ENCODE measurements at places on chromosomes 2 and 18.
A peak's percentile ranks its signal among the peaks of the same experiment; 100 is the strongest.

DNA sequence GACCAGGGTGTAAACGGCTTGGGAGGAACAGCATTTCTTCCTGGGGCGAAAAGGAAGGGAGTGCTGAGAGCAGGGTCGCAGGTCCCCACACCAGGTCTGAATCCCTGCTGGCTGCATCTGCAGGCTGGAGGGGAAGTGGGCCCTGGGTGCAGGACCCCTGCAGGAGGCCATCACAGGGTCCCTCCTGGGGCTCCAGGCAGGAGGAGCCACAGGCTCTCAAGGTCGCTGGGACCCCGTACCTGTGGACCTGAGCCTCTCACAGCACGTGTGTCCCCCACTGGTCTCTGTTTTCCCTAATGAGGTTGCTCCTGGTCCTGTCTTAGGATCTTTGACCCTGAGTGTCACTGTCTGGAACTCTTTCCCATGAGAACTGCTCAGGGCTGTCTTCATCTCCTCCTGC lies 147.8 kb upstream of the ZNF236 start:
- no peak for DNase-seq

GRCh38 chr2:10407432-10407831 lies 40.7 kb downstream of the ODC1 start:
- DNase-seq: no peak

GRCh38 chr18:35410561-35410960 lies 33.4 kb upstream of the ZNF396 start:
- no peak for DNase-seq

- no peak for DNase-seq
These were observed 54.5 kb downstream of the ZDBF2 start for GRCh38 chr2:206328974-206329373.

DNA sequence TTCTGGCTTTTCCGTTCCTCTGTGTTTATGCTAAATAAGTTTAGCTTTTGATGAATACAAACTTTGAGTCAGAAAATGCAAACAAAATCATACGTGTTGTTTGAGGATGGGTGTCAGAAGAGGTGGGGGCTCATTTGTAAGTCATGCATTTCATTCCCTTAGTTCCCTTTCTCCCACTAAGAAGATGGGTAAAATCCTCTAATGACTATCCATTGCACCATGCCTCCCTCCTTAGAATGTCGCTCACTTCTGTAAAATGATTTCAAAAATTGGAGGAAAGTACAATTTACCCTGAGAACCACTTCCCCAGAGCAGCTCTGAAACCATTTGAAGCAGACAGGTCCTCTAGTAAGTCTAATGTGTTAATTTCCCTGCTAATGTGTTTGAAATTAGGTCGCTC lies 629.6 kb upstream of the VRK2 start:
- no peak for DNase-seq

GRCh38 chr2:50606145-50606544 lies 425.8 kb downstream of the NRXN1 start:
- no peak for DNase-seq

GRCh38 chr18:45073556-45073955 lies 392.9 kb downstream of the SETBP1 start:
- no peak for DNase-seq

GRCh38 chr2:227480528-227480927 lies 8.6 kb downstream of the AGFG1 start:
- no peak for DNase-seq

GRCh38 chr2:161063157-161063945 lies 96.9 kb upstream of the TANK start:
- DNase-seq: peak; percentile 40

- DNase-seq: no peak
These were observed 12.8 kb downstream of the FARSB start for GRCh38 chr2:222643134-222643533.

DNA sequence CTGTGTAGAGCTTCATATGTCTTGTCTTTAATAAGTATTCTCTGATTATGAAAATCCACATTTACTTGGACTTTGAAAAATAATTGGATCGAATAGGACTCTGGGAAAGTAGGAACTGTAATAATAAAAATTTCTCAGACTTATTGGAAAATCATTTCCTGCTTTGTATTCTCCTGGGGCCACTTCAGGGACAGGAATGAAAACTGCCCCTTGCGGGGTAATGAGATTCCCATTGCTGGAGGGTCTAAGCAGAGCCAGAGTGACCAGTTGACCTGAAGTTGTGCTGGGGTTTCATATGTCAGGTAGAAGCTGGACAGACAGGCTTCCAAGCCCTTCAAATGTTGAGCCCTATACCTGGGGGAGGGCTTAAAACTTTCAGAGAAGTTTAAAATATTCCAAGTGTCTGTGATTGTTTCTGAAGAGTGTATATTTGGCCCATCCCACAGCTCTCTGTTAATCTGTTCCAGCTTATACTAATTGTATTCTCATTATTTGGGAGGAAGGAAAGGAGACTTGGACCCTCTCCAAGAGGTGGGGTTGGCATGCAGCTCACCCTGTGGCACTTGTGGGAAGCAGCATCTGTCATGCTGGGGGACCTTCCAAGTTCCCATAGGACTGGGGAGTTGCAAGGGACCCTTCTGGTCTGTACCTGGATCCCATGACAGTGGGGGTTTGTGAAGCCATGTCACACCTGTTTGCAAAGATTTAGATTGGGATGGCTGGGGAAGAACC lies 268.7 kb upstream of the ATP5MC3 start:
- no peak for DNase-seq

GRCh38 chr18:36394486-36394885 lies 97.0 kb downstream of the FHOD3 start:
- DNase-seq: no peak

DNA sequence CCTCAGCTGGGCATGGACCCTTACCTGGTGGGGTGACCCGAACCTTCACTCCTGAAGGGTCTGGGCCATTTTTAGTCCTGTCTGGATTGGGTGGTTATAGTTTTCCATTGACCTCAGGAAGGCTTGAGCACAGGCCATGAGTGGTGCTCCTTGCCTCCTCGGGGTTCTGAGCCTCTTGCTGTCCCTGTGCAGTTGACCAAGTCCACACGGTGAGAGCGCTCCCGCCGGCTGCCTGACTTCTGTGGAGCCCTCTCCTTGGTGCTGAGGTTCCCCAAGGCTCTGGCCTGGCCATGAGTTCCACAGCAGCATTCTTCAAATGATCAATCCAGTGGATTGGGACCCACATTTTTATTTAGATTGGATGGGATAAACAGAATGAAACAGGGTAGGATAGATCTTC lies 159.5 kb downstream of the SEPTIN10 start:
- no peak for DNase-seq

- no peak for DNase-seq
These were observed 84.5 kb upstream of the SLC1A4 start for GRCh38 chr2:64904413-64905329.

GRCh38 chr2:46377101-46377581 lies 79.9 kb downstream of the EPAS1 start:
- no peak for DNase-seq

- no peak for DNase-seq
These were observed 10.0 kb downstream of the TCF4 start for GRCh38 chr18:55577812-55578539.

DNA sequence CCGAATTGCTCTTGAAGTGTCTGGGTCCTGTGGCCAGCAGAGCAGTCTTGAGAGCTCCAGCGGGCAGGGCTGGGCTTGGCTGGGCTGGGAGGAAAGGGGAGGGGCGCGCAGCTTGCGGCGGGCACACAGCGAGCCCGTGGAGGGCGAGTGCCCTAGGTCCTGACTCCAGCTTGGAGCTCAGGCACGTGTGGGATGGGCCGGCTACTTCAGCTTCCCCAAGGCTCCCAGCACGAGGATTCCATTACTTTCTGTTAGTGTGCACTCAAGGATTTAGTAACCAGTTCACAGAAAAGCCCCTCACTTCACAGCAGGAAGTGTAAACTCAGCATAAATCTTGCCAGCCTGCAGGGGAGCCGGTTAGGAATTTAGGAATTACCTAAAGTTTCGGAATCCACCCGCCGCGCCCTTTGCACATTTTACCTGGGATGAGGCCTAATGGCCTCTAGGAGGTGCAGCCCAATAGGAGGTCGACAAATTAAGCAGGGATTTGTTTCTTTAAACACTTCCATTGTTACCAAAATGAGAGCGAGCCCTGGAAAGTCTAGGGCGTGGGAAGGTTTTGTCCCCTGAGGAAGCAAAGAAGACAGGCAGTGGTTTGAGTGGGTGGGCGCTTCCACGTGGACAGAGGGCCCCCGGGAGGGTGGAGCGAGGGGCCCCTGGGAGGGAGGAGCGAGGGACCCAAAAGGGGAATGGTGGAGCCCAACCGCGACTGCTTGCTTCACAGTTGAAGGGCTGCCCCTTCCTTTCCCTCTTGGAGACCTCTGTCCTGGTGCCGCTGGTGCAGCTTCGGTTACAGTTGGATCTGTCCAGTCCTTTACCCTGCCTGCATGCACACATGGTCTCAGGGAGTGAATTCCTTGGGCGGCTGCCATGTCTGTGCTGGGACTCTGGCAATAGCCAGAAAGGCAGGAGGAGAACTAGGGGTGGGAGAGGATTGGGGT lies 93.3 kb downstream of the CTAGE1 start:
- DNase-seq: no peak

DNA sequence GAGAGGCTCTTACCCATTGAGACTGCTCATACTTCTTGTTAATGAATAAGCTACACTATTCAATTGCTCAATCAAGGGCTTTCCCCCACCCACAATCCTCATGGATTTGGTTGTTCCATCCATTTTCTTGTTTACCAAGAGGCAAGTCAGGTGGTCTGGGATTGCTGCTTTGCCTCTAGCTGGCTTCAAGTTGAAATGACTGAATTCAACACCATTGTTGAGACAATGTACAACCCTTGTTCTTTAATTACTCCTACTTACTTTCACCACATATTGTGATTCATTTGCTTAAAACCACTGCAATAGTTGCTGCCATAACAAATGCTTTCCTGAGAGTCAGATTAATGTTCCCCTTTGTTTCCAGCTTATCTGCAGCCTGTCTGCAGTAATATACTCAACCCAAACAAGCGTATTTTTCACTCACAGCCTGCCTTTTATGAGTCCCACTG lies 532.2 kb downstream of the RIT2 start:
- DNase-seq: no peak

- no peak for DNase-seq
These were observed 154.3 kb downstream of the PTGR3 start for GRCh38 chr18:75054611-75055010.

DNA sequence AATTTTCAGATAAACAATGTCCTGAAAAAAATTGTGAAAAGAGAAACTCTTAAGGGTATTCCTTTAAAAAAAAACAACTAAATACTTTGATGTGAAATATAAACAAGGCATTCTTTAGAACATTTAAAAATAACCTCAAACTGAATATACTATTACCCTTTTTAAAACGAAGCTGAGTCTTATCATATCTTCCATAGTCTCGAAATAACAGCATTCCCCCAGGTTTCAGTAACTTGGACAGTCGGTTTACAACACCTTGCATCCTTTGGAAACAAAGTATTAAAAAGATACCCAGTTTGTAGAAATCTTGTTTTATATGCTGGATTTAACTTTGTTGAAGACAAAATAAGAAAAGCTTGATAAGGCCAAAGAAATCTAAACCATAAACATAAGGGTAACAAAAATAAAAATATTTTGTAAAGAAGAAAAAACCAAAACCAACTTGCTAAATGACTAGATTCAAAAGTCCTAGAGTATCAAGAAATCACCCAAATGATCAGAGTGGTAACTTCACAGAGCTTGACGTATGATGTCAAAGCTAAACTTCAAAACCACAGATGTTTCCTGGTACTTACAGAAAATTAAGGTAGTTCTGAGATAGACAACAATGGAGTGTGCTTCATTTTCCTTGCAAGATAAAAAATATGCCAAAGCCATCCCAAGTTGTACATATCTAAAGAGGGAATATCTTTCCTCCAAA lies 107.8 kb downstream of the METTL8 start:
- no peak for DNase-seq

DNA sequence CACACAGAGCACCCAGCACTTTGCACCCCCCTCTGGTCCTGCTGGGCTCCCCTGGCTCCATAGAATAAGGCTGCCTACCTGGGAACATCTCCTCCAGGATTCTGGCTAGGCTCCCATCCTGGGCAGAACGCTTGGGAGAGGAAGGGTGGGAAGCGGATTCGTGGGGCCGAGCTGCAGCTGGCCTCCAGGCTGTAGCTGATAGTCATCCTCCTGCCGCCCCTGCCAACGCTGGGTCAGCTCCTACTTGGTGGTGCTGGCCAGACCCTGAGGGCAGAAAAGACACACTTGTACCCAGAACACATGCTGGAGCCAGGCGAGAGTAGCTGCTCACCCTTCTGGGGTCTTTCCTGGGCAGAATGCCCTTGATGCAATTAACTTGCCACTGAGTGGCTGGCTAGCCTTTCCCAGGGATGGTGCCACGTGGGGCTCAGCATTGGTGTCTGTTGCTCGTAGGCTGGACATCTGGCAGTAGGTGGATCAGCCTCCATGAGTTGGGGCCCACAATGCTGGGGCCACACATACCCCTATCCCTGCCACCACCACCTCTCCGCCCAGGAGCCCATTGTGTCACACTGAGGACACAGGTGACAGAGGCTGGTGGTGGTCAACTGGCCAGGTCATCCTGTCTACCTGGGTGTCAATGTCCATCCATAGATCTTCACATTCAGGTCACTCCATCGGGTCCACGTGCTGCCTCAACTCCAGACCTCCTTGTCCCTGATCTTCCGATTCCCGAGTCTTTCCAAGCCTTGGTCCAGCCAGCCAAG lies 112.8 kb downstream of the NDUFA10 start:
- DNase-seq: no peak

GRCh38 chr18:55287149-55287806 lies 300.7 kb downstream of the TCF4 start:
- DNase-seq: no peak

- DNase-seq: no peak
These were observed 292.1 kb downstream of the RDH14 start for GRCh38 chr2:18268400-18268799.

- no peak for DNase-seq
These were observed 5.5 kb upstream of the ID2 start for GRCh38 chr2:8676191-8676920.

DNA sequence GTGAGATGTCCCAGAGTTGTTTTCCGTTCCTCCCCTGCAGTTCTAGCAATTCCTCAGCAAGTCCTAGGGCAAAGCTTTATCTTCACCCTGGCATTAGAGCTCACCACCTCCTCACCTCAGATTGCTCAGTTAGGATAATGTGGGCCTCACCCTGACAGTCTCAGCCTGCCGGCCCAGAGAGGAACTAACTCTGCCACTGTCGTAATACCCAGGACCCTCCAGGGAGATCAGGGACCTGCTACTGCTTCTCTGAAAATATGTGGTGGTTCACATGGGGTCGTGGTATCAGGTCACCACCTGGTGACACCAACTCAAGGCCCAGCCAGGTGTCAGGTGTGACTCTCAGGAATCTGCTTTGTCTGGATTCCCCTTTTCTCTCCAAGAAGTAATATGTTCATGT lies 120.7 kb downstream of the FEZ2 start:
- no peak for DNase-seq

- no peak for DNase-seq
These were observed 68.2 kb downstream of the ZSWIM2 start for GRCh38 chr2:186780701-186781316.
